ENCODE measurements at places on chromosomes 7 and 10.

GRCh38 chr7:143429770-143430698 lies 13.2 kb upstream of the TAS2R60 start:
- no peak for DNase-seq

DNA sequence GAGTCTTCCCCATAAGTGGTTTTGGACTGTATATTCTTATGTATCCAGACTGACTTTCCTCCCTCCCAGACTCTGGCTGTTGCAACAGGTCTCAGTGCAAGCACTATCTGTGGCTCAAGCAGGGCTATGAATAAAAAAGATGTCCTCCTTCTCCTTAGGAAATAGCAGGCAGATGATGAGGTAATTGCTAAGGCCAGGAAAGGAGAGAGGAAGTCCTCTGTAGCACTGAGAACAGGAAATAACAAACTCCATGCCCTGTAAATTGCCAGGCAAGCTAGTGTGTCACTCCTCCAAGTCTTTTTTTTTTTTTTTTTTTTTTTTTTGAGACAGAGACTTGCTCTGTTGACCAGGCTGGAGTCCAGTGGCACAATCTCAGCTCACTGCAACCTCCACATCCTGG lies 900.1 kb downstream of the TYW1 start:
- no peak for DNase-seq

GRCh38 chr10:44245601-44245938 lies 139.3 kb downstream of the CXCL12 start:
- DNase-seq = no peak

GRCh38 chr7:127932496-127932895 lies 98.7 kb downstream of the LRRC4 start:
- DNase-seq = no peak

GRCh38 chr10:86500846-86501245 lies 20.7 kb downstream of the WAPL start:
- no peak for DNase-seq

DNA sequence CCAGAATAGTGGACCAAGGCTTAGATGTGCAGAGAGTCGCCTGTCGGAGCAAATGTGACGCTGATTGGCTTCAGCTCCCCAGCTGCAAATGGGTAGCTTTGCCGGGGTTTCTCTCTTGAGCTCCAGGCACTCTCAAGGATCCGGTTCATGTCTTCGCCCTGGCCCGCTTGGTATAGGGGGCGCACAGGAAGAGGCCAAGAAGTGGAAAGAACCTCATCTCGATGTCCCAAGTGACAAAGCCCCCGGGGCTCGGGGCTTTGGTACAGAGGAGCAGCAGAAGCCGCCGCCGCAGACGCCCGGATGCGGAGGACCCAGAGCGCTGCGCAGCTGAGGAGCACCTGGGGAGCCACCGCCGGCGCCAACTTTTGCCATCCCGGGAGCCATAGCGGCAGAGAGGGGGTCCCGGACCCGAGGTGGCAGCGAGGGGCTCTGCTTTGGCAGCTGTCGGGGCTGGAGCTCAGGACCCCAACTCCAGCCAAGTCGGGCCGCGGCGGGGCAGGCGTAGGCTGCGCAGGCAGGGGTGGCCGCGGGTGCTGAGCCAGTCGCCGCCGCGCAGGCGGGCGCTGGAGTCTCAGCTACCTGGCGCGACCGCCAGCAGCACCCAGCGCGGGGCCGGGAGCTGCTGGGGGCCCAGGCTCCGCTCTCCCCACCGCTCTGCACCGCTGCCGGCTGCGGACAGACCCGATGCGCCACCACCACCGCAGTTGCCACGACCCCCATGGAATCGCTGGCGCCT lies 466.6 kb downstream of the XPNPEP1 start:
- no peak for DNase-seq

DNA sequence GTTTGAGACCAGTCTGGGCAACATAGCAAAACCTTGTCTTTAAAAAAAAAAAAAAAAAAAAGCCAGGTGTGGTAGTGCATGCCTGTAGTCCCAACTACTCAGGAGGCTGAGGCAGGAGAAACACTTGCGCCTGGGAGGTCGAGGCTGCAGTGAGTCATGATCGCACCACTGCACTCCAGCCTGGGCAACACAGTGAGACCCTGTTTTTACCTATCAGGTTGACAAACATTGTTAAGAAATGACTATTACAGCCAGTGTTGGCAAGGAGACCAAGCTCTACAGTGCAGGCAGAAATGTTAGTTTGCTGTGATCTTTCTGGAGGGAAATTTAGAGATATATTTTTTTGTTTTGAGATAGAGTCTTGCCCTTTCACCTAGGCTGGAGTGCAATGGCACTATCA lies 37.3 kb downstream of the CUL1 start:
- no peak for DNase-seq

DNA sequence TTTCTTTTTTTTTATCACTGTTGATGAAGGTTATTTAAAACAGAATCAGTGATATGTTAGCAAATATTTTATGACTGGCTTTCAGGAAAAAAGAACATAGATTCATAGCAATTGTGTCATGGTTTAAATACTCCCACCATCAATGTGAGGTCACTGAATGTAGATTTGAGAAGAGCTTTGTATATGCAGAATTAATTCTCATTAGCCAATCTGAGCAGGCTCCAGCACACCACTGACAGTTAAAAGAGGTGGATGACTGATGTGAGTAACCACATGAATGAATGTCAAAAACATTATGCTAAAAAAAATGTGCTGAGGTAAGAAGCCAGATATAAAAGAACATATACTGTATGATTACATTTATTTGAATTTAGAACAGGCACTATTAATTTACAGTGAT lies 174.8 kb upstream of the KAT6B start:
- DNase-seq = no peak

GRCh38 chr7:38195804-38196595 lies 18.0 kb downstream of the STARD3NL start:
- no peak for DNase-seq

DNA sequence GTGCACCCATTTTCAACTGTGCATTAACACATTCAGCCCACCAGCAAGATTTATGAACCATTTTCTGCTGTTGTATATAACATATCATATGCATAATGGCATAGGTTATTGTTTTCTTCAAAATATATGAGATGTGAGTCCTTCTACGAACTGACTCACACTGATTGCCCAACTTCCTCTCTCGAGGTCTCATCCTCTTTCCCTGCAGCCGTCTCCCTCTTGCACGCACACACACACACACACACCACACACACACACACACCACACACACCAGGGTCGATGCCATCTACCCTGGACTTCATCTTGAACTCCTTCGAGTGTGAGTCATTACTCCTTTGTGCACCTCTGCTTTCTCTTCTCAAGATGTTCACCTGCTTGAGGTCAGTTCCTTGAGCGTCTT lies 36.7 kb downstream of the EGFR start:
- DNase-seq = no peak
